Mucosa of gallbladder (tissue), 1 donor: ENCODE measurements at places on chromosomes 5 and 9. TPM values are rescaled to one million over a fixed set of nuclear protein-coding genes. Genes with fewer than 3 reads are reported as not detected.

DNA sequence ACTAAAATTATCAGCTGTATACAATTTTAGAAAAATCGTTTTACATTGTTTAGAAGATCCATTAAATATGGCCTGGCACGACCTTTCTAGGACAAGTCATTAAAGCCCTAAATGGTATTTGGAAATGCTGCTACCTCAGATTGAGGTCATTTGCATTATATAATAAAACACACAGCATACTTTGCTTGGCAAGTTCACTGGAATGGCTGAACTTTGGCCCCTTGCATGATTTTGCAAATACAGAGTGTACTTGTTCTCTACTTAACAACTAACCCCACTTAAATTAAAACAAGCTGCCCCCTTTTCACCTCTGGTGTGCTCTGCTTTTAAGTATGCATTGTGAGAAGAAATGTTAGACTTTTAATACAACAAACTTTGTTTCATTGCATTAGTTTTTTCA lies 860.1 kb downstream of the PTPRD start:
- peak; percentile 49 for DNase-seq

DNA sequence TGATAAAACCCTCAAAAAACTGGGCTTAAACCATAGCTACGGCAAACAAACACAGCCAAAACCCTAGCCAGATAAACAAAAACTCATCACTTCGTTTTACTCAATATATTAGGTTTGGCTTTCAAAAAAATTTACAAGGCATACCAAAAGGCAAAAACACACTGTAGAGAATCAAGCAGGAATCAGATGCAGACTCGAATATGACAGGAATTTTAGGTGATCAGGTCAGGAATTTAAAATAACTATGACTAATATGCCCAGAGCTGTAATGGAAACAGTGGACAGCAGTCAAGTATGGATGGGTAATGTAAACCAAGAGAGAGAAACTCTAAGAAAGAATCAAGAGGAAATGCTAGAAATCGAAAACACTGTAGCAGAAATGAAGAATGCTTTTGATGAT lies 26.5 kb upstream of the DOCK2 start:
- DNase-seq = no peak

GRCh38 chr5:60835554-60835953 lies 8.5 kb downstream of the ELOVL7 start:
- no peak for DNase-seq

Gene ABO
- total RNA-seq = 16.3 TPM

DNA sequence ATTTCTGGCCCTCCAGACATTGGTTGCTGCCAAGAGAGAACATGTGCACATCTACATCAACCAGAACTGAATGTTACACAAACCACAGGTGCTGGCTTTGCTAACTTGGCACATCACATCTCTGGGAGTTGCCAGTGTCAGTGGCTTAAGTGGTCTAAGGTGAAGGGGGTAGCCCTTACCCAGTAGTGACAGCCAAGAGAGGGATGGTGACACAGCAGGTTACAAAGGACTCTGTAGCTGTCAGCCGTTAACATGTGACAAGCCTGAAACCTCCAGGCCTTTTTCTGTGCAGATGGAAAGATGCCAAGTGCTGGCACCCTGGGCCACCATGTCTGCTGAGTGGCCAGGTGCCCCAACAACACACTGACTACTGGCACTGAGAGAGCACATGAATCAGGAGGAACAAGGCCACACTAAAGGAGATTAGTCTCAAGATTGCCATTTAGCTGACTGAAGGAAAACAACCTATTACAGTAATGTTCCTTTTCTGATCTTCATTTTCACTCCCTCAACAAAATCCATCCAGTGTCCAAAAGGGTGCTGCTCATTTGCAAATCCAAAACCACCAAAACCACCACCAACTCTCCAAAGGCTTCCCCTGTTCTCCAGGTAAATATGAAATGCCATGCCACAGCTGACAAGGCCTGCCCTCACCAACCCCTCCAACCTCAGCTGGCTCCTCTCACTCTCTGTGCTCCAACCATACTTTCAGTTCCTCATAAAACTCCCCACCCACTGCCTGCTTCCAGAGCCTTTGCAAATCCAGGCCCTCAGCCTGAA lies 20.2 kb downstream of the SIL1 start:
- no peak for DNase-seq

- no peak for DNase-seq
Measured at GRCh38 chr5:101455851-101456250, 552.8 kb upstream of the ST8SIA4 start.

GRCh38 chr5:62592558-62592957 lies 13.9 kb downstream of the LRRC70 start:
- no peak for DNase-seq

Gene HRH2
- total RNA-seq = 1.4 TPM

GRCh38 chr9:79524266-79524665 lies 47.5 kb upstream of the TLE4 start:
- no peak for DNase-seq

Gene C7
- total RNA-seq = 355 TPM

Gene CCIN
- total RNA-seq = 0.12 TPM

DNA sequence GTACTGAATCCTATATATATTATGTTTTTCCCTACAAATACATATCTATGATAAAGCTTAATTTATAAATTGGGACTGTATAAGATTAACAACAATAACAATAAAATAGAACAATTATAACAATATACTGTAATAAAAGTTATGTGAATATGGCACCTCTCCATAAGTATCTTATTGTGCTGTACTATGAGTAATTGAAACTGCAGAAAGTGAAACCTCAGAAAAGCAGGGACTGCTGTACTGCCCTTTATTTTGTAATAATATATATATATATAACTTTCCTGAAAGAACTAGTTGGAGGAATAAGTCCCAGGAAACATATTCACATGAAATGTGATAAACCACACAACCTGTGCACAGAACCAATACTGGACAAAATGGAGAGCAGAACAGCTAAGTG lies 77.3 kb downstream of the PAM start:
- DNase-seq = no peak

- DNase-seq = no peak
Measured at GRCh38 chr9:124349267-124349666, 66.0 kb downstream of the PSMB7 start.

DNA sequence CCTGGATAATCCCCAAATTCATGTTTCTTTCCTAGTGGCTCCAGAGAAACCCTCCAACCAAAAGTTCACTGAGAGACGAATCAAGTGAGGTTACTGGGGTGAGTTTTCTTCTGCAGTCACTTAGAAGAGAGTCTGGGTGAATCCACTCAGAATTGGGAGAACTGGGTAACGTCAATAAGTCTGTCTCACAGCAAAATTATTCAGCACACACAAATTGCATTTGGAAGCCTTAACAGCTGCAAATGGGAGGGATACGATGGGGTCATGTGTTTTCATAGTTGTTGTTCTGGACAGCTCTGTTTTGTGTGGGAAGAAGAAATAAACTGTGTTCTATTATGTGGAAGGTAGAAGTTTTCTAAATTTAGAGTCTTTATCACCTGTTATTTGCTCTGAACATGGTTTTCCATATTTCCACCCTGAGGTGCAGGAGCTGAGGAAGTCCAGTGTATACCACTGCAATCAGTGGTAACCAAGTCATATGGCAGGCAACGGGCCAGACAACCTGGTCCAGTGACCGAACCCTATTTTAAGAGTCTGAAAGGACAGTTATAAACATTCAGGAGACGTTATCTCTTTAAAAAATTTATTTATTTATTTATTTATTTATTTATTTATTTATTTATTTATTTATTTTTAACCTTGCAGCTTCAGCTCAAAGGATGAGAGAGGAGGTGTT lies 21.9 kb downstream of the MARCHF3 start:
- DNase-seq = no peak

GRCh38 chr5:116037236-116037822 lies 5.1 kb downstream of the ARL14EPL start:
- DNase-seq = no peak

- no peak for DNase-seq
Measured at GRCh38 chr5:26749829-26750228, 288.6 kb downstream of the CDH9 start.

Gene PPP3R2
- not detected for total RNA-seq

GRCh38 chr9:15909297-15909696 lies 356.5 kb downstream of the CCDC171 start:
- no peak for DNase-seq

- peak; percentile 54 for DNase-seq
Measured at GRCh38 chr9:72858089-72858912, 94.6 kb downstream of the ALDH1A1 start.

GRCh38 chr9:121581786-121582600 lies 69.4 kb upstream of the DAB2IP start:
- DNase-seq = no peak

DNA sequence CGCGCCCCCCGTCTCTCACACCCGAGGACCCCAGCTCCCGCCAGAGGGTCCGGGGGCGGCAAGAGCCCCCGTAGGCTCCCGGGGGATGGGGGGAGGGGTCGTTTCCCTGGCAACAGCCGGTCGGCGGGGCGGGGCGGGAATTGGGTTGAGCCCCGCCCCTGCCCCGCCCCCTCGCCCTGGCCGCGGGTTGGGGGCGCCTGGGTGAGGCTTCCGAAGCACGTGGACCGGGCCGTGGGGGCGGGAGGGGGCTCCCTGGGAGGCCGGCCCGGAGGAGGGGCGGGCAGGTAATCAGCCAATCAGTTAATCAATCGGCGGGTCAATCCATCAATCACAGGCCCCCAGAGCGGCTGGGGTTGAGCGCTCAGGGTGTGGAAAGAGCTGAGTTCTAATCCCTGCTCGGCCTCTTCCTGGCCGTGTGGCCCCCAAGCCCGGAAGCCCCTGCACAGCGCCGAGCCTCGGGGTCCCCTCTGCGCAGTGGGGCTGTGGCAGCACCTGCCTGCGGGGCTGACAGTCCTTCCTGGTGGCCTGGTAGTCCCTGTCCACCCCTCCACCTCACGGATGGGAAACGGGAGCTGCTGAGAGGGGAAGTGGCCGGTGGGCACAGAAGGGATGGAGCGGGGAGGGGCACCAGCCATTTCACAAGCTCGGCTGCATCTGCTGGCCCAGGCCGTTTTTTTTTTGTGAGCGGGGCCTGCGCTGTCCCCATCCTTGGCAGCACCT lies 174.2 kb upstream of the IER5L start:
- no peak for DNase-seq

GRCh38 chr5:177300951-177301350 lies 2.6 kb downstream of the RAB24 start:
- no peak for DNase-seq

Gene SUB1
- 152 TPM for total RNA-seq
